Naive thymus-derived CD8-positive, alpha-beta T cell (primary cell): ENCODE measurements at places on chromosomes 5 and 9. TPM values are rescaled to one million over a fixed set of nuclear protein-coding genes. Genes with fewer than 3 reads are reported as not detected.

DAPK1 gene
- polyA plus RNA-seq = not detected

STK32A gene
- polyA plus RNA-seq = not detected

ASPN gene
- not detected for polyA plus RNA-seq

PPP3R2 gene
- not detected for polyA plus RNA-seq

FGFR4 gene
- polyA plus RNA-seq = 0.23 TPM

DNA sequence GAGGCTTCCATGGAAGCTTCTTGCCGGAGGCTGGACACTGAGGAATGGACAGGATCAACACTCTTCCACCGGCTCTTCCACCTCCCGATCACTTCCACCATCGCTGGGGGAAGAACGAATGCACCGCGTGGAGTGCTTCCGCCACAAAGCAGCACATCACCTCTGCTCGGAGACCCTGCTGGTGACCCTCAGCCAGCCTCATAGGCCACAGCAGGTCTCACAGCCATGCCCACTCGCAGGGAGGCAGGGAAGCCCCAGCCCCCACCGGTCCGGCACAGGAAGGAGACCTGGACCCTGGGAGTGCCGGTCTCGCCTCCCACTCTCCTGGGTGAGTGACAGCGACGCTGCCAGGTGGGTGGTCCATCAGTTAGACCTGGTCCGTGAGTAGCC is 4.7 kb downstream of the MRPL36 start:
- H3K27ac ChIP-seq = peak overlapping the region; percentile 94
- H3K27me3 ChIP-seq = no peaks in the 10 kb centered on the region
- no peak overlapping the region for H3K4me3 ChIP-seq
- no peaks in the 10 kb centered on the region for H3K36me3 ChIP-seq
- peaks cover 20% of the 10 kb centered on the region for H3K4me1 ChIP-seq

DNA sequence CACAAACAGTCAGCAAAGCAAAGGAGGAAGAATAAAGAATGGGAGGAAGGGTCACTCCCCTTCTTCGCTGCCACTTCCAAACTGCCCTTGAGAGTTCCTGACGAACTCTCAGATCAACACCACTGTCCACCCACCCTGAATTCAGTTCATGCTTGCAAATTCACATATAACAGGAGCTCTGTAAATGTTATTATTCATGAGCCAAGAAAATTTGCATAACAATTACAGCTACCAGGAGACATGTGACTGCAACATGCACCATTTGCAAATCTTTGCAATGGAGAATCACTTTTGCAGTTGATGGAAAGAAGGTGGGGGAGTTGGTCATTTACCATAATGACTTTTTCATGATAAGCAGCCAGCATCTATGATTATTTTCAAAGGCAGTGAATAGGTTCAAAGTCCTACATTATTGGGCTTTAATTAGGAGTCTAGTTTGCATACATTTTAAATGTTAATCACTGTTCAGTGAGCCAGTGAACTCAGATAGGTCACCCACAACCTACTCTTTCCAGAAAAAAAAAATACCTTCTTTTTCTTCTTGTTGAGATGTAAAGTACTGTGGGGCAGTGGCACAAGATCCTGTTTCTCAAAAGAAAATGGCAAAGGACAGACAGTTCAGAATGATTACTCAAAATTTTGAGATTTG is 149.7 kb downstream of the CAAP1 start:
- peaks cover 2% of the 10 kb centered on the region for H3K4me1 ChIP-seq
- no peaks in the 10 kb centered on the region for H3K36me3 ChIP-seq

DNA sequence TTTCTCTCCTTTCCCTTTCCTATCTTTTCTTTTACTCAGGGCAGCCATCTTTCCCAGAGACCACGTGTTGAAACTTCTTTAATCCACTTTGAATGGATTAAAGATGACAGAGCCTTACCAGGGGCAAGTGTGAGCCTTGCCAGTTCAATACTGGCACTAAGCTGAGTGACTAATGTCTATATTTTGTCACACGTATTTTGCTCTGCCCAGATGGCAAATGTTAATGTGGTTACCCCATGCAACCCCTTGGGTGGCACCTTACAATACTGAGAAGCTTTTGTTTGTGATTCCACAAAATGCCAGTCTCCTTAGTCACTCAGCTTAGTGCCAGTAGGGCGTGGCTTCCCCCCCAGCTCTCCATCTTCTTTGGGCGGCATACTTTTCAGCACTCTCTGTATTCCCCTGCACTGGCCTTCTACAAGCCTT is 24.8 kb downstream of the ANXA1 start:
- H3K4me3 ChIP-seq = no peak overlapping the region
- H3K27ac ChIP-seq = no peak overlapping the region
- H3K4me1 ChIP-seq = no peaks in the 10 kb centered on the region
- H3K27me3 ChIP-seq = no peaks in the 10 kb centered on the region
- no peak for DNase-seq
- H3K36me3 ChIP-seq = peaks cover 2% of the 10 kb centered on the region

- no peak overlapping the region for H3K4me3 ChIP-seq
- no peaks in the 10 kb centered on the region for H3K4me1 ChIP-seq
- no peak for DNase-seq
- H3K27me3 ChIP-seq = no peaks in the 10 kb centered on the region
- no peak overlapping the region for H3K27ac ChIP-seq
- H3K36me3 ChIP-seq = no peaks in the 10 kb centered on the region
Measured at GRCh38 chr9:101582553-101582952, 12.2 kb downstream of the PPP3R2 start.

- no peak overlapping the region for H3K27ac ChIP-seq
- no peaks in the 10 kb centered on the region for H3K4me1 ChIP-seq
- H3K27me3 ChIP-seq = no peaks in the 10 kb centered on the region
- H3K4me3 ChIP-seq = no peak overlapping the region
Measured at GRCh38 chr5:125630237-125630636, 793.0 kb upstream of the GRAMD2B start.

DNA sequence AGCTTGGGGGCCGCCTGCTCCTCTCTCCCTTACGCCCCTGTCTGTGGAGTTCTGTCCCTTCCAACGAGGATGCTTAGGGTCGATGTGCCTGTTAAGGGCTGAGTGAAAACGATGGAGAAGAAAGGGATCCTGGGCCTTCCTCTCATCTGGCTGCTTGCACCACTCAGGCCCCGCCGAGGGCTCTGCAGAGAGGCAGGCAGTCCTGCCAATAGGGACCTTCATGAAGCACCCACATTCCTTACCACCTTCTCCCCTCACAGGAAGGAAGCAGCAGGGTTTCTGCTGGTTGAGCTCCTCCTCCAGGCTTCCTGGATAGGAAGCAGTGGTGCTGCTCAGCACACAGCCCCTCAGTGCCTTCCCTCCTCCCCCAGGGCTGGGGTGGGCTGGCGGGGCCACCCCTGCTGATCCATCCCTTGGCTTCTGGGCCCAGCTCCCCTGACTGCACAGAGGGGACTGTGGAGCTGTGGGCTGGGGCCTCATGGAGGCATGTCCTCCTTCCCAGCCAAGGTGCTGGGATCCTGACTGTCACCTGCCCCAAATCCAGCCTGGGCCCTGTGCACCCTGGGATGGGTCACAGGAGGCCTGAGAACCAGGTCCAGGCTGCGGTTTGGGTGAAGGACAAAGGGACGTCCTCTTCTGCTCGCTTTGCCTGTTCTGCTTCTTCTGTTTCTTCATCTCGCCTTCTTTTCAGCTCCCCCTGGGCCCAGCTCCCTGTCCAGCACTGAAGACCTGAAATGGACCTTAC is 50.5 kb downstream of the AHRR start:
- H3K36me3 ChIP-seq = no peaks in the 10 kb centered on the region
- peaks cover 20% of the 10 kb centered on the region for H3K4me1 ChIP-seq
- H3K27me3 ChIP-seq = no peaks in the 10 kb centered on the region
- peak overlapping the region; percentile 39 for H3K4me3 ChIP-seq
- H3K27ac ChIP-seq = peak overlapping the region; percentile 59

DNA sequence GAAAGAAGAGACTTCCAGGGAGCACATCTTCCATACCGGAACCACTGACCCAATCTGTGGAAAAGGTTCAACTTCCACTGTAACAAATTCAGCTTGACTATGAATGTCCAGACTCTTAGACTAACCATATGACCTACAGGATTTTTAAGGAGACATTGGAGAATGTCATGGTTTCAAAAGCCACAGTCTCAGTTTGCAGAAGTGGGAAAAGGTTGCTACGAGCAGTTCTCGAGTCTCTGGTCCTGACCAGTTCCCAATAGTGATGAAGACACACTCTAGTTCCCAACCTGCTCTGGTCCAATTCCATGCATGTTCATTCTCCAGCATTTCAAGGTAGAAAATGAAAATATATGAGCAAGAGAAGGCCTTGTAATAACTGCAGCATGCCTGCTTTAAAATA is 158.0 kb downstream of the MAPKAP1 start:
- no peaks in the 10 kb centered on the region for H3K4me1 ChIP-seq
- no peak for DNase-seq
- H3K4me3 ChIP-seq = no peak overlapping the region
- H3K27ac ChIP-seq = no peak overlapping the region
- H3K36me3 ChIP-seq = no peaks in the 10 kb centered on the region

GRCh38 chr9:86828631-86829030 is 118.7 kb downstream of the GAS1 start:
- no peak overlapping the region for H3K4me3 ChIP-seq
- H3K4me1 ChIP-seq = no peaks in the 10 kb centered on the region
- DNase-seq = no peak
- H3K36me3 ChIP-seq = no peaks in the 10 kb centered on the region

GRCh38 chr5:134077926-134078580 is 36.4 kb upstream of the TCF7 start:
- no peak for DNase-seq
- H3K36me3 ChIP-seq = no peaks in the 10 kb centered on the region
- peak overlapping the region; percentile 94 for H3K27ac ChIP-seq
- H3K27me3 ChIP-seq = no peaks in the 10 kb centered on the region
- peaks cover 80% of the 10 kb centered on the region for H3K4me1 ChIP-seq
- peak overlapping the region; percentile 71 for H3K4me3 ChIP-seq

- H3K27ac ChIP-seq = no peak overlapping the region
- no peak overlapping the region for H3K4me3 ChIP-seq
- H3K36me3 ChIP-seq = no peaks in the 10 kb centered on the region
- no peak for DNase-seq
- no peaks in the 10 kb centered on the region for H3K4me1 ChIP-seq
Measured at GRCh38 chr5:167595196-167595595, 696.2 kb upstream of the WWC1 start.

- H3K27ac ChIP-seq = peak overlapping the region; percentile 95
- DNase-seq = no peak
- H3K4me1 ChIP-seq = peaks cover 21% of the 10 kb centered on the region
- H3K4me3 ChIP-seq = no peak overlapping the region
- peaks cover 2% of the 10 kb centered on the region for H3K27me3 ChIP-seq
Measured at GRCh38 chr5:65482736-65483545, 1.2 kb upstream of the ADAMTS6 start.

DNA sequence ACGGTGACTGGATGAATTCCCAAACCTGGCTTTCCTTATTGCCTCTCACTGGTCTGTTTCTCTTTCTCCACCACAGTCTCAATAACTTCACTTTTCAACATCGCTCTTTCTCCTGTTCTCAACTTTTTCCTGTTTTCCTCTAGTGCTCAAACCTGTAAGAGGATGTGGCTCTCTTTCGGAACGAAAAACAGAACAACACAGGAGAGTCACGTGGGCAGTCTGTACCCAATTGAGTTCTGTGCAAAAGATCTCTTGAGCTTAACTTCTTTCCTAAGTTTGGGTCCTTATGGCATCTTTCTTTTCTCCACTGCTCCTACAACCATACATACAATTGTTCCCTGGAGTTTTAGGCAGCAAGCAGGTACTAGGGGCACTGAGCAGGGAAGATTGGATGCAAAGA is 8.9 kb downstream of the HAVCR1 start:
- H3K4me1 ChIP-seq = peaks cover 65% of the 10 kb centered on the region
- H3K36me3 ChIP-seq = peaks cover 4% of the 10 kb centered on the region
- H3K27me3 ChIP-seq = no peaks in the 10 kb centered on the region
- H3K4me3 ChIP-seq = peak overlapping the region; percentile 84
- DNase-seq = no peak
- H3K27ac ChIP-seq = peak overlapping the region; percentile 96

DNA sequence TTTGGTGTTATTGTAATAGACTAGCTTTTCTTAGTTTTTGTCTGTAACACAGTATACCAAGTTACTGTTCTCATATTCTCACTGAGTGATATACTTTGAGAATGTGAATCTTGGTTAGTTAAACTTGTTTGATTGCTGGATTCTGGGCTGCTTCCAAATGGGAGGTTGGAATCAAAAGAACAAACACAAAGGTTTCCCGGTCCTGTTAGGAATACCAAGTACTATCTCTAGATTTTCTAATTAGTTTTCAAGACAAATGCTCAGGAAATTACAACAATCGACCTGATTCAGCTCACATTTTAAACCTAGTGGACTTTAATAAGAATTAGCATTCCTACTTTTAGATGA is 244.3 kb downstream of the CSNK1G3 start:
- DNase-seq = no peak
- H3K27ac ChIP-seq = no peak overlapping the region
- H3K4me1 ChIP-seq = no peaks in the 10 kb centered on the region
- no peaks in the 10 kb centered on the region for H3K36me3 ChIP-seq
- H3K27me3 ChIP-seq = no peaks in the 10 kb centered on the region

GRCh38 chr5:16712178-16712577 is 95.4 kb upstream of the RETREG1 start:
- peaks cover 4% of the 10 kb centered on the region for H3K4me1 ChIP-seq
- peaks cover 22% of the 10 kb centered on the region for H3K27me3 ChIP-seq
- H3K36me3 ChIP-seq = no peaks in the 10 kb centered on the region

GRCh38 chr9:123660691-123661466 is 269.0 kb downstream of the DENND1A start:
- H3K27me3 ChIP-seq = no peaks in the 10 kb centered on the region
- no peaks in the 10 kb centered on the region for H3K4me1 ChIP-seq
- H3K27ac ChIP-seq = no peak overlapping the region
- H3K36me3 ChIP-seq = peaks cover 33% of the 10 kb centered on the region
- DNase-seq = no peak

- no peaks in the 10 kb centered on the region for H3K36me3 ChIP-seq
- H3K27me3 ChIP-seq = no peaks in the 10 kb centered on the region
- H3K27ac ChIP-seq = no peak overlapping the region
- H3K4me1 ChIP-seq = peaks cover 17% of the 10 kb centered on the region
Measured at GRCh38 chr5:150464554-150465012, 15.0 kb upstream of the RPS14 start.

DNA sequence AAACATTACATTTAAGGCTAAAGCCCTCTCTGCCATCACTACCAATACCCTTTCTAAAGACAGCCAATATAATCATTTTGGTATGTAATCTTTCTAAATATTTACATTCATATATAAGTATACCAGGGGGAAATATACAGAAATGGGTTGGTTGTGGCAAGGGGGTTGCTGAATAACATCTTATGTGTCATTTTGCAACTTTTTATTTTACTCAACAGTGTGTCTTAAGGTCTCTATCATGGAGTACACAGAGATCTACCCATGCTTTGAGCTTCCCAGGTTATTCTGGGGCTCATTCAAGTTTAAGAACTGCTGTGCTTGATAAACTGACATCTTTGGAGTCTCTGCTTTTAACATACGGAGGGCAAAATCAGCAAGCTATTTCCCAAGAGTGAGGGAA is 7.4 kb upstream of the FAT2 start:
- H3K27me3 ChIP-seq = peaks cover 10% of the 10 kb centered on the region
- no peak overlapping the region for H3K27ac ChIP-seq
- no peak for DNase-seq
